Stimulated activated CD8-positive, alpha-beta memory T cell treated with anti-CD3 and anti-CD28 coated beads, Interleukin-7, amount 100 ng/mL, for 4 hours (primary cell): ENCODE measurements at places on chromosomes 2 and 18.

GRCh38 chr2:59920961-59921360 is 632.5 kb downstream of the BCL11A start:
- no peak for DNase-seq

DNA sequence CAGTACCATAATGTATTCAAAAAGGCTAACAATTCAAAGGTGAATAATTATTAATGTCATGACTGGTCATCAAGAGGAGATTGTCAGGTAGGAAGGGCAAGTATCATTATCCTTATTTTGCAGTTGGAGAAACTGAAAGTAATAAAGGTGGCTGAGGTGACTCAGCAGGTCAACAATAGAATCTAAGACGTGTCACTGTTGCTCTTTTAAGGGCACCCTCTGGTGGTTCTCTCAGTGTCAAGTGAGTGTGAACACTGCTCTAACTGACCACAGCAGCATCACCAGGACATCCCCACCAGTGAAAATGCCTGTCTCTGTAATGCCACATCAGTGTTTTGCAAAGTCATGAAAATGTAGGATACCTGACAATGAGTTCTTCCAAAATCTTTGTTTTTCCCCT is 69.7 kb downstream of the DCC start:
- no peak for DNase-seq

GRCh38 chr2:223643309-223643708 is 41.1 kb upstream of the SCG2 start:
- DNase-seq, result no peak

- no peak for DNase-seq
Observed at GRCh38 chr18:12422936-12423335, 15.2 kb downstream of the PRELID3A start.

DNA sequence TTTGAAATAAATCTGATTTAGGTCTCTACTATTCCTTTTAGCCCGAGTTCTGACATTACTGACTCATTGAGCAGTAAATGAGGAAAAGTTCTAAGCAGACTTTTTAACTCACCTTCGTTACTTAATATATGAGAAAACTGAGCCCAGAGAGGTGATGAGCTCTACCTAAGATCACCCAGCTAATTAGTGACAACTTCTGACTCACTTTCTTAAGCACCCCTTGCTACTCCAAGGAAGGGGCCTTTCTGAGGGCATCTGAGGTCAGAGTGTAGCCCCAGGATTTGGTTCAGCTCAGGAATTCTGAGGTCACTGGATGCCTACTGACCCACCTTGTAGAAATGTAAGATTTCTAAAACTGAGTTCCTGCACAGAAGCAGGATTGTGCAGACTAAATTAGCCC is 102.2 kb upstream of the FZD5 start:
- DNase-seq, result no peak

GRCh38 chr2:27720004-27720551 is 51.4 kb upstream of the MRPL33 start:
- DNase-seq, result no peak

GRCh38 chr2:57902578-57902977 is 144.0 kb upstream of the VRK2 start:
- DNase-seq, result no peak

GRCh38 chr2:9288681-9289338 is 82.2 kb downstream of the ASAP2 start:
- DNase-seq, result no peak

DNA sequence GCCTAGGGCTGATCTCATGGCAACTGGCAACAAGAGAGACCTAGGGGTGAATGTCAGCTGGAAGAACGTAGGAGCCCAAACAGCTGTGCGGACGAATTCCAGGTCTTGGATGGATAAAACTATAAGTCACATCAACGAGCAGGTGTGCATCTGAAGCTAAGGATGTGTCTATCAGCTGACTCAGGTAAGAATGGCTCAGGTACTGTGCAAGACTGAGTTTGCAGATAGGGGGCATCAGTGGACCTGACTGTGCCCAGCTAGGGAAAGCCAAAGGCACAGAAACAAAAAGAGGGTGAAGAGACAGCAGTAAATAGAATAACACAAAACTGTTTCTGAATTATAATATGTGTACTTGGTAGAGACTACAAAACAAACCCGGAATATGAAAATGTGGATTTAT is 357.3 kb downstream of the ZEB2 start:
- DNase-seq, result peak; percentile 38

- DNase-seq, result no peak
Observed at GRCh38 chr18:34794348-34794747, 84.2 kb downstream of the DTNA start.

DNA sequence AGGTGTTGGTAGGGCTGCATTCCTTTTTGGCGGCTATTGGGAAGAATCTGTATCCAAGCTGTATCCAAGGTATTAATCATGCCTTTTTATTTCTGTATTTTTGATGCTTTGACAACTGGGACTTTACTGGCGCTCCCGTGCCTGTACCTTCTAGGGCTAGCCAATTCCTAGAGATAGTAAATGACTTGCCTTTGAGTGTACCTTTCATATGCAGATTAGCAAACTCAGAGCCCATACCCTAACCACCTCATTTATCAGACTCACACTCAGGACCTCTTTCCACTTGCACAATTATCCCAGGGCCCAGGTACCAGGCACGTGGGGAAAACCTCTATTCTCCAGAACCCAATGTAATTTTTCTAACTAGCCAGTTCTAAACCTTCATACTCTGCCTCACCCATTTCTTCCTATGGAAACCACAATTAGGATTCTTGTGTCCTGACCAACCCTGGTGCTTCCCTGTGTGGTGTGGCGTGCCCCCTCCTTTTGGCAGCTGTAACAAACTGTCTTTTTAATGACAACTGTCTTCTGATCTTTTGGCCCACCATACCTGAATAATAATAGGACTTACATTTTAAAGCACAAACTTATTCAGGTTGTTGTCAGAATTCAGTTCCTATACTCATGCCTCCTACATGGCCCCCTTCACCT is 65.8 kb upstream of the PNPT1 start:
- no peak for DNase-seq

DNA sequence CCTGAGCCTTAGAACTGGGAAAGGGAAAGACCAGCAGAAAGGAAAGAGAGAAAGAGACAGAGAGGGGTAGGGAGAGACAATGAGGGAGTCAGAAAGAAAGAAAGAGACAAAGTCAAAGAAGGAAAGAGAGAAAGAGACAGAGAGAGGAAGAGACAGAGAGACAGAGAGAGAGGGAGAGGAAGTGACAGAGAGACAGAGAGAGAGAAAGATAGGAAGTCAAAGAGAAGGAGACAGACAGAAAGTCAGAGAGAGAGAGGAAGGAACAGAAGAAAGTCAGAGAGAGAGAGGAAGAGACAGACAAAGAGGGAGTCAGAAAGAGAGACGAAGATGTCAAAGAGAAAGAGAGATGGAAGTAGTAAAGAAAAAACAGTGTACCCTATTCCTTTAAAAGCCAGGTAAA is 261.8 kb downstream of the WDPCP start:
- DNase-seq, result no peak

GRCh38 chr2:165471349-165471950 is 2.0 kb downstream of the CSRNP3 start:
- DNase-seq, result no peak

GRCh38 chr2:10332402-10333246 is 29.9 kb downstream of the HPCAL1 start:
- DNase-seq, result no peak

DNA sequence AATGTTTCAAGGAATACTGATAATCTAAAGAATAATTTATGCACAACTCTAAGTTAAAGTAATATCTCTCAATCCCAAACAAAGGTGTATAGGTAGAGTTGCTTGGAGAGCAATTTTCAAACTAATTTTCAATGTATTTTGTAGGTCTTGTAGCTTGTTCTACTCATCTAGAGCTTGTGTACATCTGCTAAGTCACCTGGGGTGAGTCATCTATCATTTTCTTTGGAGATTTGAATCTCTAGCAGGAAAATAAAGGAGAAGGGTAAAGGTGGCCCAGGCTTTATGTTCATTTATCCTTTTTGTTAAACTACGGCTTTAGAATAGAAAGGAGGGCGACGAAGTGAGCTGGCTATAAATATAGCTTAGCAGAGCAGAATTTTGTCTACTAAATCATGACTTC is 76.8 kb upstream of the THUMPD2 start:
- DNase-seq, result no peak

DNA sequence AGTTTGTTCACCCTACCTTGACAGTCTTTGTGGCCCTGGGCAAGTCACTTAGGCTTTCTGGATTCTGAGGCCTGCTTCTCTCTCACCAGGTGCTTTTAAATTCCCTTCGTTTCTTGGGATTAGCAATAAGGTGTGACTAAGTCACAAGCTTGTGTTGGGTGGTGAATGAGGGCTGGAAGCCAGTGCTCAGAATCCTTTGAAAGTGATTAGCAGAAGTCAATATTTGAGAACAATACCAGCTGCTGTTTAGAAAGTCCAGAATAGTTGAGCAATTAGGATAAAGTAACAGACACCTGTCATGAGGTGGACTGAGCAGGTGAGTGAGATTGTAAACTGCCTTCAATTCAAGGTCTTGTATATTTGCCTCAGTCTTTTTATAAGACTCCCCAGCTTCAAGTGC is 19.3 kb upstream of the MGAT5 start:
- no peak for DNase-seq

- DNase-seq, result no peak
Observed at GRCh38 chr2:241018051-241018891, 19.9 kb downstream of the SNED1 start.

DNA sequence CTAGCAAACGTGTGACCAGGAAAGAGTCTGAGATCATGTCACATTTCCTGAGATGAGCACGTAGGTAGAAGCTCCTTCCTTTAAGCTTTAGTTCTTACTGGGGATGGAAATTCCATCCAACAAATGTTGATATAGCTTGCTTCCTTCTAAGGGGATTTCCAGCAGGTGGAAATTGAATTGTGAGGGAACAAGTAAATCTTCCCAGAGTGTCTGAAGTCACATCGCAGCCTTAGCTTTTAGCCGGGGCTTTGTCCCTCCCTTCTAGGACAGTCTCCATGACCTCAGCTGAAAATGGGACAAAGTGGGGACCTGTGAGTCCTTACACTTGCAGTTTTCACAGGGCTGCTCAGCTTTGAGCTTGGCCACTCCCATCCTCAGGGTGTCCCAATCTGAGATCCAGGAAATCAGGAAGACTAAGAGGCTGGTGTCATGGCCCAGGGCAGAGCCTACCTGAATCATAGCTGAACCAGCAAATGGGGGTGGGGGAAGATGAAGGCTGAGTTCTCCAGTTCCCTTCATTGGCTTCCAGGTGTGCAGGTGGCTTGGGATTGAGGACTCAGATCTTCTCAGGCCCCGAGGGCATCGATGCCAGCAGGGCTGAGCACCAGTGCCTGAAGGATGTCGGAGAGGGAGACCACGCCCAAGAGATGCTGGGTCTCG is 8.3 kb downstream of the PRKAG3 start:
- no peak for DNase-seq

GRCh38 chr2:227606476-227606875 is 7.8 kb downstream of the SCYGR2 start:
- DNase-seq, result no peak

- no peak for DNase-seq
Observed at GRCh38 chr2:217305882-217306281, 446.0 kb upstream of the TNP1 start.

GRCh38 chr2:29440921-29441623 is 325.9 kb downstream of the CLIP4 start:
- no peak for DNase-seq

GRCh38 chr2:229419158-229419557 is 148.1 kb upstream of the PID1 start:
- no peak for DNase-seq

GRCh38 chr2:114857196-114857595 is 414.8 kb downstream of the DPP10 start:
- no peak for DNase-seq

GRCh38 chr2:73034661-73035375 is 36.7 kb downstream of the SFXN5 start:
- no peak for DNase-seq

DNA sequence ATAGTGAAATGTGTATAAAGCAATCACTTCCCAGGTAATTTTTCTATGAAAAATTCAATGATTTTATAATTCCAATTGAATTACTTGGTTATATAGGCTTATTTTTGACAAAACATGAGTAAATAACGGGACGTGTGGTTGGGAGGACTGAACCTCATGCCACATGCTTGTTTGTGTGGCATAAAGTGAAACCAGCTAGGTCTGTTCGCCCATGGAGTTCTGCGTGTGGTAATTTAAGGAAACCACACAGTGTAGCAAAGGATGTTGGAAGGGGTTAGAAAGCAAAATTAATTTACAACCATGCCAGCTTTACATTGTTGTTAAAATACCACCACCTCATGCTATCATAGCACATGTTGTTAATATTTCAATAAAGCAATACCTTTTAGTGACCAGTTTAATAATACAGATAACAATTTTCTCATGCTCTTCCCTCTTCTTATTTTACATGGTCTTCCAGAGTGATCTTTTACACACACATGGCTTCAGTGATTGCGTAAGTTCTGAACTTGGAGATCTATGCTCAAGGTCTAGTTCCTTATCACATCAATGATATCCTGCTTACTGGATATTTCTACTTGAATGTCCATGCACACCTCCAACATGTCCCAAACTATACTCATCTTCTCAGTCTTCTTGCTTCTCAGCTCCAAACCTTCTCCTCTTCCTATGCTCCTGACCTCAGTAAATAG is 156.4 kb upstream of the ITGA4 start:
- no peak for DNase-seq

- no peak for DNase-seq
Observed at GRCh38 chr18:13232971-13233786, 14.6 kb downstream of the LDLRAD4 start.

DNA sequence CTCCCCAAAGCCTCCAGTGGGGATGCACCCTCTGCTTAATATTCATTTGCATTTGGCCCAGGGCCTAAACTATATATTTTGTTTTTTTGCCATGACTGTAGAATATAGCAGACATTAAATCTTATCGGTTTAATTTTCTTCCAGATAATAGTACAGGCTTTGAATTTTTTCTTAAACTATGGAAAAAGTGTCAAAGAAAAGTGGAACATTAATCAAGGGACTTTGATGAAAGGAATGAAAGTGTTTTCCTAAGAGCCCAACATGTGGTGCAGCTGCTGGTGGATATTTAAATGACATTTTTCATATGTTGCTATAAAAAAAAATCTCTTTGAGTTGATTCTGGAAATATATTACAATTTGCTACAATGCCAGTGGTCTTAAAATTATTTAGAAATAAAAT is 346.8 kb downstream of the CYP26B1 start:
- DNase-seq, result no peak
